ENCODE measurements at places on chromosomes 3 and 15. TPM values are rescaled to one million over a fixed set of nuclear protein-coding genes. Genes with fewer than 3 reads are reported as not detected.

The TRAT1 gene
- not detected for total RNA-seq

The DNAJB8 gene
- not detected for total RNA-seq

The SLC25A20 gene
- 28.2 TPM for total RNA-seq

The DISP2 gene
- 0.35 TPM for total RNA-seq

The CKMT1A gene
- not detected for total RNA-seq

The ERICH6 gene
- 0.35 TPM for total RNA-seq

The CCR1 gene
- 0.29 TPM for total RNA-seq

The LAMB2 gene
- 358 TPM for total RNA-seq

The PXK gene
- 62.8 TPM for total RNA-seq

The BDH1 gene
- total RNA-seq, result 3.9 TPM

The SCG5 gene
- 10.7 TPM for total RNA-seq

The ASB14 gene
- not detected for total RNA-seq

The ATP13A4 gene
- total RNA-seq, result not detected

The C3orf85 gene
- total RNA-seq, result not detected

The AADACL2 gene
- total RNA-seq, result not detected

The TRIM42 gene
- not detected for total RNA-seq

The HIGD2B gene
- not detected for total RNA-seq

The RASGRP1 gene
- total RNA-seq, result 1.2 TPM

The PLCH1 gene
- total RNA-seq, result not detected

The P3H2 gene
- total RNA-seq, result 19.3 TPM

The IMP3 gene
- 73.5 TPM for total RNA-seq

The CCK gene
- total RNA-seq, result not detected

The ZNF620 gene
- 0.18 TPM for total RNA-seq

The SCN11A gene
- not detected for total RNA-seq

The LIPC gene
- total RNA-seq, result 0.53 TPM

The CHST13 gene
- not detected for total RNA-seq

The POC1A gene
- total RNA-seq, result 11.2 TPM

The SLC12A1 gene
- not detected for total RNA-seq

The TGM4 gene
- total RNA-seq, result not detected

The ZCWPW2 gene
- not detected for total RNA-seq

The LXN gene
- total RNA-seq, result 346 TPM

The CKMT1B gene
- total RNA-seq, result not detected

The FBXW12 gene
- not detected for total RNA-seq

The CFAP100 gene
- not detected for total RNA-seq

The BUB1B gene
- total RNA-seq, result 15.3 TPM

The TICRR gene
- 3.2 TPM for total RNA-seq

The SLC6A1 gene
- not detected for total RNA-seq

The DNAH1 gene
- total RNA-seq, result 0.71 TPM

The CNBP gene
- total RNA-seq, result 226 TPM

The GP9 gene
- total RNA-seq, result not detected

The PARP3 gene
- total RNA-seq, result 35.6 TPM

The ATP13A5 gene
- total RNA-seq, result not detected

The GRAMD1C gene
- 2.0 TPM for total RNA-seq

The FMN1 gene
- total RNA-seq, result 1.2 TPM

The SIDT1 gene
- not detected for total RNA-seq

The SLC49A4 gene
- total RNA-seq, result 11.2 TPM

The GPR171 gene
- total RNA-seq, result not detected

The GOLGA6A gene
- not detected for total RNA-seq

The TCF12 gene
- 49.1 TPM for total RNA-seq

The HCLS1 gene
- 3.7 TPM for total RNA-seq

The RPSA gene
- total RNA-seq, result 2,945 TPM

The SLC41A3 gene
- total RNA-seq, result 65.4 TPM

The CPNE9 gene
- not detected for total RNA-seq

The ADAMTS17 gene
- total RNA-seq, result 1.1 TPM

The PCOLCE2 gene
- 4.4 TPM for total RNA-seq

The SLC28A1 gene
- not detected for total RNA-seq
